GM23248 (cell line): ENCODE measurements at places on chromosomes 7 and 10.

DNA sequence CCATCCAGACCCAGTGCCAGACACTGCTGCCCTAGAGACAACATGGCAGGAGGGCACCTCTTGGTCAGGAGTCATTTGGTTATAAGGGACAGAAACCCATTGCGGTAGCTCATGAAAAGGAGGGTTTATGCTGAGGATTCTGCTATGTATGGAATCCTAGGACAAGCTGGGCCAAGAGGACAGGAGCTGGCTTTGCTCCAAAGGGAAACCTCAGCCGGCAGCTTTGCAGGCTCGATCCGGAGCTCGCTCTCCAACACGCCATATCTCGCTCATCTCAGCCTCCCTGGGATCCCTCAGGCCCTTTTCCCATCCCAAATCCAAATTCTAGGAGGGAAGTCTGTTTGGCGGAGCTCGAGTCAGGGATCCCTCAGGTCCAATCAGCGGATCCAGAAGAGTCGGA, 345.7 kb downstream of the GLRX3 start:
- no peak for DNase-seq

DNA sequence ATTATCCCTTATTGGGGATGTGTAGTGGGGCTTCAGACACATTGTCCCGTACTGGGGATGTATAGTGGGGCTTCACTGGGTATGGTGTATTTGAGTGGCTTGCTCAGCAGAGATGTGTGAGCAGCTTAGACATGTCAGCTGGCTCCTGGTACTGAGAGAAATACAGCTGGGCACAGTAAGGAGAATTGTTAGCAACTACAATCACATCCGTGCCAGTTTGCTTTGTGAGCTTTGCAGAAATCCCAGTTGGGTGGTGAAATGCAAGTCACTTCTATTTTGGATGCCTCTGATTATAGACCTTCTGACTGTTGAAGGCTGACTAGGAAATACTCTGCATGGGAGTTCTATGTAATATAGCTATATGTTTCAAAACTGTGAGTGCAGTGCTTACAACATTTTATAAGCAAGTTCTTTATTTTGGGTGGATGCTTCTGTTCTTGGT, 10.8 kb downstream of the CCNY start:
- peak; percentile 46 for DNase-seq

DNA sequence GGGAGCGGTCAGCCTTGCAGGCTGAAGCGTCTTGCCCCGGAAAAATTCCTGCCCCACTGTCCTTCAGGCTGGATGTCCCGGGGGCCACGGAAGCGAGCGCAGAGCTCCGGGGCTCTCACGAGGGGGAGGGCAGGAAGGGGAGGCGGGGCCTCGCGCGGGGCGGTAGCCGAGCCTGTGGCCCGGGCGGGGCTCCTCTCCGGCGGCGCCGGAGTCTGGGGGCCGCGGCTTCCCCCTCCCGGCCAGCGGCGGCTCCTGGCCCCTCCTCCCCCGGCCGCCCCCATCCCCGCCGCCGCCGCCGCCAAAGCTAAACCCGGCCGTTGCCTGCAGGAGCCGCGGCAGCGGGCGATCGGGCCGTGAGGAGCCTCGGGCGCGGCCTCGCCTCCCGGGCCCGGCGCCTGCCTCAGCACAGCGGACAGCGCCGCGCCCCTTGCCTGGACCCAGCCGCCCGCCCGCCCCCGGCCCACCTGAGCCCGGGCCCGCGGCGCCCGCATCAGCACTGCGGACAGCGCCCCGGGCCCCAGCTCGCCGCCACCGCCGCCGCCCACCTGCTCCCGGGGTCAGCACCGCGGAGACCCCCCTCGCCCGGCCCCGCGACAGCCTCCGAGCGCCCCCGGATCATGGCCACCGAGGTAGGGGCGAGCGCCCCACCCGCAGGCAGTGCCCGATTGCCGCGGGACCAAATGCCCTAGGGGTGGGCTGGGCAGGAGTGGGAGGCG, at the start of gene GOLGA7B:
Gene GOLGA7B (plus strand): TSS at position 157 of the 716 bp plus-strand sequence. CDS start 461 bp downstream, at position 618.
- peak; percentile 69 for DNase-seq

- no peak for DNase-seq
Observed at GRCh38 chr7:36075561-36075960, 77.5 kb upstream of the EEPD1 start.

GRCh38 chr7:23175938-23176337, 5.9 kb upstream of the NUP42 start:
- no peak for DNase-seq

DNA sequence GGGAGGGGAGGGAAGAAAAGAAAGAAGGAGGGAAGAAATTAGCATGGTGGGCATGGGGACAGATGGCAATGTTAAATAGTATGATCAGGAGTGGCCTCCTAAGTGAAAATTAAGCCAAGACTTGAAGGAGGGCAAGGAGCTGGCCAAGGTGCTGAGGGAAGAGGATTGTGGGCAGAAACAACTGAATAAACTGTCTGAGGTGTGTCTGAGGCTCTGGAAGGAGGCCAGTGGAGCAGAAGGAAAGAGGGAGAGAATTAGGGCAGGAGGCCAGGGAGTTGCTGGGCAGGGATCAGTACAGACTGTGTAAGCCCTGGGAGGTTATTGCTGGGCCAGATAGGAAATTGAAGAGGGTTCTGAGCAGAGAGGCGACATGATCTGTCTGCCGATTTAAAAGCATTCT, 40.6 kb upstream of the VKORC1L1 start:
- peak; percentile 39 for DNase-seq

DNA sequence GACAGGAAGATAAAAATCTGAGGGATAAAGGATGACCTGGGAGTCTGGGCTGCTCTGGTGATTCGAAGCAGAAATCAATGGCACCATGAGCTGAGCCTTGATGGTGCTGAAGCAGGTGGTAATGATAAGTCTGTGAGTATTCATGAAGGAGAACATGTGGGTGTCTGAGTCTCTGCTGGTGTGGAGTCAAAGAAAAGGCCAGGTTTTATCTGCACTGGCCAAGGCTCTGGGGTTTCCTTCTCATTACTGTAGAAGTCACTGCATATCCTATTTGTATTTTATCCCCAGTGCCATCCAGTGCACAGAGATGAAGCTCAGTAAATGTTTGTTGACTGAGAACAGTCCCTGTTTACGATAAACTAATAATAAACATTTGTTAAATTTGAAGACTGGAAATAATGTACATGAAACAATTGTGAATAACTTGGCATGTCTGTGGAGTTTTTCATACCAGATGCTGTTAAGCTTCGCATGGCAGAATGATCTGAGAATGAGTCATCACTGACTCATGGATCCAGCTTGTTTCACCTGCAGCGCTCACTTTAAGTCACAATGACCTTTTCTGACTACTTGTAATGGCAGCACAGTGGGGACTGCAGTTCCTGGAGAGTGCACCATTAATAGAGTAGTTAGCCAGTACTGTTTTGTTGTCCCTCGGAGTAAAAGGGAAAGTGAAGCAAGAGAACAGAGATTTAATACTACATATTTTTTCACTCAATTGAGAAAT, 538.5 kb downstream of the HTR7 start:
- peak; percentile 59 for DNase-seq

GRCh38 chr10:77321838-77322237, 315.8 kb downstream of the KCNMA1 start:
- DNase-seq: peak; percentile 38

- DNase-seq: no peak
Observed at GRCh38 chr7:81854518-81854917, 84.7 kb upstream of the HGF start.

DNA sequence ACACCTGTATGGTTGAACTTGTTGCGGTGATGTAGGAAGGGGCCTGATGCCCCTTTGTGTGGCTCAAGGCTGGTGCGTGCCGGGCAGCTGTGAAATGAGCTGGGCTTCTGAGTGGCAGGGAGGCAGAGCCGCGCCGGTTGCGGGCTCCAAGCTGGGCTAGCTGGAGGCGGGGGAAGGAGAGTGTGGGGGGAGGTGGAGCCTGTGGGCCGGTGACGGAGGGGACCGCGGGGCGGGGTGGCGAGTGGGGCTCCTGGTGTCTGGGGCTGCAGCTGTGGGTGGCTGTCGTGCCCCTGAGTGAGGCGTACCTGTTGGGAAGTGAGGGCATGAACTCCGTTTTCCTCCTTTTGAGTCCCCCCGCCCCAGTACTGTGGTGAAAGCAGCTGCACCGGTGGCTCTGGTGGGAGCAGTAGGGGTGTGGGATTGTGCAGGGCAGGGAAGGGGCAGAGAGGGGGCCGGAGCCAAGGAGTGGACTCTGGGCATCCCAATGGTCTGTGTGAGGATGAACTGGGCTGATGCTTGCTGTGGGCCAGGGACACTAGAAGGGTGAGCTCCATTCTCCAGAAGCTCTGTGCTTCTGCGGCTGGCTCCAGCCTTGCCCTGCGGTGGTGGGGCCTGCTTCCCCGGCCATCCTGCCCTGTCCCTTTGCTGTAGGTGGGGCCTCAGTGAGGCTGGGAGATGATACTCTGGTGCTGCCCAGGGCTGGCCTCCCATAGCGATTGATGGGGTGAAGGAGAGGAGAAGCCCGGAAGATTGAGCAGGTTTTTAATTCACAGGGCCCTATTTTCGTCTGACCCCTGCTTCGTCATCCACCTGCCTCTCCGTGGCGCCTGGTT, 41.7 kb downstream of the INPP5A start:
- DNase-seq: no peak

GRCh38 chr7:106178593-106179134, 66.6 kb upstream of the SYPL1 start:
- DNase-seq: peak; percentile 62

DNA sequence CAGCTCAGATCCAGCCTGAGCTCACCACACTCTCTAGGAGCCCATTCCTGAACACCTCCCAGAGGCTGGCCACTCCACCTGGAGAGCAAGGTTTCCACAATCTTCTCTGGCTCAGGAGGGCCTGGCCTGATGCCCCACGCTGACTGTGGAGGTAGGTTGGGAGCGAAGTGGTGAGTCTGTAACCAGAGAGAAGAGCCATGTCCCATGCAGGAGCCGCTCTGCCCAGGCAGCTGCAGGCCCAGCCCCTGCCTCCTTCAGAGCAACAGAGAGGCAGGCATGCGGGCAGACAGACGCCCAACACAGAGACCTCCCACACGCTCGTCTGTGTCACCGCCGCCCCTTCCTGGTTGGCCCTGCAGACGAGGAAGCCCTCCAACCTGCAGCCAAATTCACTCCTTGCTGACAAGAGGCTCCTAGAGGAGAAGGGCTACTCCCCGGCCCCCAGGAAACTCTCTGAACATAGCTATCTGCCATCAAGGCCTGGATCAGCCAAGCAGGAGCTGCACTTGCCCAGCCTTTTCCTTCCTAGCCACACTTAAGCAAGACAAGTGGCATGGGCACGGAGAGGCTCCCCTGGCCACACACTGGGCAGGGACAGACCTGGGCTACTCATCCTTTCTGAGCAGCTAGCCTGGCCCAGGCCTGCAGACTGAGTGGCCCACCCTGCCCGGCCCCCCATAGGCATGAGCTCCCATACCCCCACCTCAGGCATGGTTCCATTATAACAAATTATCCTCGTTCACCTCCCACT, 101.9 kb downstream of the GRID1 start:
- no peak for DNase-seq

DNA sequence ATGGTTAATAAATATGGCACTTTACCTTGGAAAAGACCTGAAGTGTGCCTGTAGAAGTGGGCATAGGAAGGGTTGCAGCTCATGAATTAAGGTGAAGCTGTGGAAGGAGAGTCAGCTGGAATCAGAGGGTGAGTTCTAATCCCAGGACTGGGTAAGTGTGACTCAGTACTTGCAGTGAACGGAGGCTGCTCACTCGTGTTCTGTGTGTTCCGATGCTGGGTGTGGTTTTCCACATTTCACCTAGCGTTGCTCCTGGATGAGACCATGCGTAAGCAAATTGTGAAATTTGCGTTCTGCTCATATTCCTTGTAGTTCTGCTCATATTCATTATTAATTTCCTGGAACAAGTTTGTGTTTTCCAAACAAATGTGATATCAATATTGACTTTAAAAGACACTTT, 22.4 kb upstream of the TMEM236 start:
- DNase-seq: peak; percentile 44

- DNase-seq: no peak
Observed at GRCh38 chr10:16820421-16820820, 3.2 kb upstream of the RSU1 start.
